ENCODE measurements at places on chromosomes 16 and 17. TPM values are rescaled to one million over a fixed set of nuclear protein-coding genes. Genes with fewer than 3 reads are reported as not detected.

DNA sequence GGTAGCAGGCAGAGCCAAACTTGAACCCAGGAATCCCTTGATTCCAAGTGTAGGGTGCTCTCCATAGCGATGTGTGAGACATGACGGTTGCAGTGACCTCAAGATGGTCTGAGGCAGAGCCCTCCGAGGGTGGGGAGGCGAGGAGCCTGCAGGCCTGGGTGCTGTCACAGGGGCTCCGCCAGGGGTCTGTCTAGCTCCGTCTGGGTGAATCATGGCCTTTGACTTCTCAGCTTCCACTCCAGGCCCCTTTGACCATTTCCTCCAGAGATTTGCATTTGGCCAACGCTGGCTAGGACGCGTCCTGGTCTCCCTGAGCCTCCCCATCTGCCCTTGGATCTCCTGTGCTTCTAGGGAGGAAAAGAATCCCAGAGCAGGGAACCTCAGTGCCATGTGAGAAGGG is 104.6 kb downstream of the RAP1GAP2 start:
- no peak for DNase-seq

The PARD6A gene
- polyA plus RNA-seq, result 6.5 TPM

The KRTAP4-9 gene
- polyA plus RNA-seq, result not detected

DNA sequence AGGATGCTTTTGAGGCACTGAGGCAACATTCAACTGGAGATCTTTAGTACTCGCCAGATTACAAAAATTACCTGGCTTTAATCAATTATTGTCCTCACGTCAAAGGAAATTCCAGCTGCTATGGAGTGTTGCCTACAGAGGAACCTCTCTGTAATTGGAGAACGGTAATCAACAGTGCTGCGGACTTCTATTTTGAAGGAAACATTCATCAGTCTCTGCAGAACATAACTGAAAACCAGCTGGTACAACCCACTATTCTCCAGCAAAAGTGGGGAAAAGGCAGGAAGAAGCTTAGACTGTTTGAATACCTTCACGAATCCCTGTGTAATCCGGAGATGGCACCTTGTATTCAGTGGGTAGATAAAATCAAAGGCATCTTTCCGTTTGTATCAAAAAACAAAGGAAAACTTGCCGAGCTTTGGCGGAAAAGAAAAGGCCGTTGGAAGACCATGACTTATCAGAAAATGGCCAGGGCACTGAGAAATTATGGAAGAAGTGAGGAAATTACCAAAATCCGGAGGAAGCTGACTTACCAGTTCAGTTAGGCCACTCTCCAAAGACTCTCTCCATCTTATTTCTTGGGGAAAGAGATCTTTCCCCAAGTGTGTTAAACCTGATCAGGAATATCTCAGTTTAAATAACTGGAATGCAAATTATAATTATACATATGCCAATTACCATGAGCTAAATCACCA is 3.0 kb downstream of the SLC35G3 start:
- no peak for DNase-seq

- DNase-seq, result no peak
Observed at GRCh38 chr16:55009581-55009980, 78.9 kb downstream of the IRX5 start.

DNA sequence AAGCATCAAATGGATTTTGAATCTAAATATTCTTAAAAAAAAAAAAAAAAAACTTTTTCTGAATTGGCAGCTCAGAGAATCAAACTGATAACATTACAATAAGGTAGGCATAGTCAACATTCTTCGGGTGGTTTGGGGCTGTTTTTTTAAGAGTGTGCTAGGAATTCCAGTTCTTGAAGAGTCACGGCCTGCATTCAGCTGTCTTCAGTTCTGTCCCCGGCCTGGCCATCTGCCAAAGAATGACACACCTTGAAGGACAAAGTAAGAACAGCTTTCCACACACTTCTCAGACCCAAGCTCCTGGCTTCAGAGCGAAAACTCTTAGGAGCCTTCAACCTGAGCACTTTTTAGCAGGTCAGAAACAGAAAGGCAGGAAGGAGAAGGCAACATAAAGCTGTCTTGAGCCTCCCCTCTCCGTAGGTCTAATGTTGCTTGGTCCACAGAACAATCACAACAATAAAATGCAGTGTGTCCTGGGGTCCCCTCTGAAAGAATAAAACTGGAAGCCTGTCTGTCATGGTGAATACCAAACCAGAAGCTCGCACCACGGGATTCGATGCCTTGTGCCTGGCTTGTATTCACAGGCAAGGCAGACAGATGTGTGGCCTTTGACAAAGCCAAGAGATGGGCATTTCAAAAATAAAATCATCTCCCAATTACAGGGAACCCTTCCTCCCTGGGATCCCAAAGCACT is 524.4 kb upstream of the ZFHX3 start:
- no peak for DNase-seq

The CALB2 gene
- 1.6 TPM for polyA plus RNA-seq

GRCh38 chr17:76568811-76569221 is 16.8 kb downstream of the ST6GALNAC2 start:
- no peak for DNase-seq

The MYH8 gene
- not detected for polyA plus RNA-seq

The B4GALNT2 gene
- polyA plus RNA-seq, result not detected

DNA sequence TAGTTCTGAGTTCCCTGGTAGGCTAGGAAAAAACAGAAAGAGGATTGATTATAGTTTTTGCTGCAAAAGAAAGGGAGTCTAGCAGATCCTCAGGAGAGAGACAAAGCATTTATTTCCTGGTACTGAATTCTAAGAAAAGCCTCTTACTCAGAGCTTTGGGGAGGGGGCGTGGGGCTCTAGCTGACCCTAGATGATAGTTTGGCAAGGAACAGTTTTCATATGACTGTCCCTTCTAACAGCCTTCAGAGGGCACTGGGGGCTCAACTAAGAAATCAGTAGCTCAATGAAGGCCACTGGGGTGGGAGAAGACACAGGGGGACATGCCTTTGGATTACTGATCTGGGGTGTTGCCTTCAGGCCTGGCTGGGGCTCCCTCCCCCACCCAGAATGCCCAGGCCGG is 4.0 kb downstream of the CA7 start:
- no peak for DNase-seq

Measured in urinary bladder (tissue), 4 donors.